ENCODE measurements at places on chromosomes 2 and 18. TPM values are rescaled to one million over a fixed set of nuclear protein-coding genes. Genes with fewer than 3 reads are reported as not detected.

- DNase-seq, result no peak
These were observed 77.4 kb upstream of the TAF1B start for GRCh38 chr2:9765611-9766531.

DNA sequence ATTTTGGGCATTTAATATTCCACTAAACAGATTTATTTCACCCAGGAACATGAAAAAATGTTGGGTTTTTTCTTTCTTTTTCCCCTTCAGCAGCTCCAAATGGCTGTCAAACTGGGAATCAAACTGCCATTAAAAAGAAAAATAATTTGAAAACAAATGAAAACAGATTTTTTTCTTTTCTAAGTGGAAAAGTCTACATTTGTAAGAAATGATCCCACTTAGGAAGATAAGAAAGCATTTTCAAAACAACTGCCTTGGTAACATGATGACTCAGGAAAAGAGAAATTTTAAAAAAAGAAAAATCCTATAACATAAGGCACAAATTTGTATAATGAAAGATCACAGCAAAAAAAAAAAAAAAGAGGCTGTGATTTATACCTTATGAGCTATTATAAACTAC, 20.0 kb downstream of the ZNF521 start:
- DNase-seq, result no peak

GRCh38 chr2:203366639-203367466, 38.7 kb downstream of the ABI2 start:
- no peak for DNase-seq

DNA sequence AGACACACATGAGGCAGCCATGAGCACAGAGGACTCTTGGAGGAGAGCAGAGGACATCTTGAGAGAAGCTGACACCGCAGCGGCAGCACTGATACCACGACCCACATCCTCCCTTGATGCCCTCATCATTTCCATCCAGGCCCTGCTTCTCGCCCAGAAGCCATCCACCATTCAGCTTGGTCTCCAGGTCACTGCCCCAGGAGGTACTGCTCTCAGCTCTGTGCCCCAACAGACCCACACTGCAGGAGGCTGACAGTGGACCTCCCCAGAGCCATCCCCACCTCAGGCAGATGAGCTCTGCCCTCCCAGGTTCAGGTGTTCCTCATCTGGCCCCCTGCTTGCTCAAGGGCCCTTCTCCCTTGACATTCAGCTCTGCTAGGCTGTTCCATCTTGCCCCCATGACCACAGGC, 74.9 kb downstream of the ACKR3 start:
- no peak for DNase-seq

DNA sequence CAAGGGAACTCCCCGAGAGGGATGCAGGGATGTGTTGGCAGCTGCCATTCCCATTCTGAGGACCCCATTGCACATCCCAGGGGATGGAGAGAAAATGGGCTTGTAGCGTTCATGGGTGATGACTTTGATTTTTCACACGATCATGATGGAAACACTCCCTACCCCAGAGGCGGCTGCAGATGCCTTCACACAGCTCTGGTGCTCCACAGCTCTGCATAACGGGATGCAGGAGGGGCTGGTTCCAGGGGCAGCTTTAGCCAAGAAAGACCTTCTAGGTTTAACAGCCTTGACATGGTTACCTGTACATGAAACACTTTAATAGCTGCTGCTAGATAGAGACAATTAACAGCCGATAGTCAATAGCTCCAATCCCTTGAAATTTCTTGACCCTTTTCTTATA, 88.7 kb downstream of the TPO start:
- DNase-seq, result no peak

DNA sequence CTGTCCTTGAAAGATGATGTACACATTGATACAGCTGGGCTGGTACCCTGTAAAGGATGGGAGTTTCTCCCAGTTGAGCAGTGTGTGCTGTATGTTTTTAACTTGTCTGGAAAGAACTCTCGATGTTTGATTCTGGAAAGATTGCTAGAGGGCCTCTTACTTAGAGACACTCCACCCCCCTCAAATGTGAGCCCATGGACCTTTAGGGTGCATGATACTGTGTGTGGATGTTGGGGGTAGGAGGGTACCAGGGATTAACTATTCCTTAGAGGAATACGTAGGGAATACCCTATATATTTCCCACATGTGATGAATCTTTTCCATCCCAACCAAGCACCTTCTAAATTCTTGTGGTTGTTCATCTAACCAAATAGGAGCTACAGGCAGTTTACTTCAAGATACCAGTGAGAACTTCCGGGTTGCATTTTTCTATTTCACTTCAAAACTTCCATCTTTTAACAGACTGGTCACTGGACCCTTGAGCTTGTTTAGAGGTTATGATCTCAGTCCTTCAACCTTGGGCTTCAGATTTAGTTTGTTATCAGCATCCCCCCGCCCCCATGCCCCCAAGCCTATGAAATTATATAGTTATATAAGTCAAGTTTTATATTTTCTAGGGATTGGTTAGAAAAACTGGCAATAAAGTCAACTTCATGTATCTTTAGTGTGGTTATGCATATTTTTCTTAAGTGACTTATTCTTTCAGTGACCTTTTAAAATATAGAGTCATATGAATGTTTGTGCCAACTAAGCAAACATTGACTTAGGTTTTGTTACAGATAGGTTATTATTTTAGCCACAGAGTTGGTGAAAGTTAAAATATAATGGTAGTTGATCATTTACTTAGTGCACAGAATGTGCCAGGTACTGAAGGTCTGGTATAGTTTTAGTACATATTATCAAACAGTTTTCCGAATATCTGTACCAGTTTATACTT, 18.2 kb downstream of the AFTPH start:
- DNase-seq, result no peak

- no peak for DNase-seq
These were observed 126.1 kb downstream of the RTN4 start for GRCh38 chr2:54924121-54924520.

- DNase-seq, result no peak
These were observed 53.7 kb downstream of the SH2D6 start for GRCh38 chr2:85472261-85472660.

ERFE gene
- total RNA-seq, result 6.8 TPM

GYPC gene
- 33.4 TPM for total RNA-seq

Measured in Daoy (cell line).